Cardiac septum (tissue), 1 donor: ENCODE measurements at places on chromosomes 3 and 15. TPM values are rescaled to one million over a fixed set of nuclear protein-coding genes. Genes with fewer than 3 reads are reported as not detected.

TMEM212 gene
- total RNA-seq = not detected

- DNase-seq = no peak
Measured at GRCh38 chr3:66211779-66212178, 9.0 kb upstream of the SLC25A26 start.

CILP gene
- 24.0 TPM for total RNA-seq

- DNase-seq = no peak
Measured at GRCh38 chr3:187963677-187964385, 190.1 kb upstream of the LPP start.

- DNase-seq = peak; percentile 72
Measured at GRCh38 chr15:79179108-79179561, 88.6 kb upstream of the RASGRF1 start.

CCDC13 gene
- 1.1 TPM for total RNA-seq
